ENCODE measurements at places on chromosomes 2 and 18.

DNA sequence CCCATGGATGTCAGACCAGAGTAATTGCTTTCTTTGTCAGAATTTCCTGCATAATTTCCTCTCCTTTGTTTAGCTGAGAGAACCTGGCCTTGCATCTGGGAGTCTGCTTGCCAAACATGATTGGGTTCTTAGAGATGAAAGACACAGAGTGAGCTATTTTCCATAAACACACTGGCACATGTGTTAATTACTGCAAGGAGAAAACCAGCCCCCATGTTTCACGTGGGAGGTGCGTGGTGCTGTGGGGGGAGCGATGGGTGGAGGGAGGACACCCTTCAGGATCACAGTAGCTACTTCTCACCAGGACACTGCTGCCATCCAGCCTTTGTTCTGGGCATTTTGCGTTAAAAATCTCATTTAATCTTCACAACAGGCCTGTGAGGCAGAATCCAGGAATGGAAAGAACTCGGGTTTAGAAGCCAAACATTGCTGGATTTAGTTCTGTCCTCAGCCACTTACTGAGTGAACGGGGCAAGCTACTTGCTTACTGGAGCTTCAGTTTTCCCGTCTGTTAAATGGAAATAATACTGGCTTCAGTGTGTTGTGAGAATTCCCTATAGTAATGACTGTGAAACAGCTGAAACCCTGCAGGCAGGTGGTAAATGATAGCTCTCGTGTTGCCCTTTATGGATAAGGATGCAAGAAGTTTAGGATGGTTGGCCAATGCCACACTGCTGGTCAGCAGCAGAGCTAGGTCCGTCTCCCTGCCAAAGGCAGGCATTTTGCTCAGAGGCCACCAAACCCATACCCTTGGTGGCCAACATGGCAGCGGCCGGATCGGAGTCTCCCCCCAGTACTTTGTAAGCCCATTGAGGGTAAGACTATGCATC is 100.1 kb upstream of the ASAP2 start:
- DNase-seq, result no peak

GRCh38 chr2:144511937-144512336 is 8.0 kb downstream of the ZEB2 start:
- peak; percentile 40 for DNase-seq

- peak; percentile 55 for DNase-seq
Measured at GRCh38 chr18:37484983-37485834, 80.4 kb downstream of the CELF4 start.

DNA sequence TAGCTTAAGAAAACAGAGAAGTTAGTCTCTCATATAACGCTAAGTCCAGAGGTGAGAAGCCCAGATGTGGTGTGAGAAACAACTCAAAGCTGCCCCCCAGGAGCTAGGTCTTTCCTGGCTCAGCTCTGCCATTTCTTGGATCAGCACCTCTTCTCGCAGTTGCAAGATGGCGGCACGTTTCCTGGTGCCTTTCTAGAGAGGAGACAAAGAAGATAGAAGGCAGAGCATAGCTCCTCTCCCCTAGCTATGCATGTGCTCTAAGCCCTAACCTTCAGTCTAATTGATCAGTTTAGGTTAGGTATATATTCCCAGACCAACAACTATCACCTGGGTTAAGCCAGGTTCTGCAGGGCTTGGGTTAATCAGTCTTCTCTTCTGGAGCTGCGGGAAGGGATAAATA is 119.5 kb upstream of the RAB12 start:
- DNase-seq, result no peak

GRCh38 chr2:149169656-149170055 is 131.2 kb downstream of the LYPD6B start:
- peak; percentile 3 for DNase-seq

DNA sequence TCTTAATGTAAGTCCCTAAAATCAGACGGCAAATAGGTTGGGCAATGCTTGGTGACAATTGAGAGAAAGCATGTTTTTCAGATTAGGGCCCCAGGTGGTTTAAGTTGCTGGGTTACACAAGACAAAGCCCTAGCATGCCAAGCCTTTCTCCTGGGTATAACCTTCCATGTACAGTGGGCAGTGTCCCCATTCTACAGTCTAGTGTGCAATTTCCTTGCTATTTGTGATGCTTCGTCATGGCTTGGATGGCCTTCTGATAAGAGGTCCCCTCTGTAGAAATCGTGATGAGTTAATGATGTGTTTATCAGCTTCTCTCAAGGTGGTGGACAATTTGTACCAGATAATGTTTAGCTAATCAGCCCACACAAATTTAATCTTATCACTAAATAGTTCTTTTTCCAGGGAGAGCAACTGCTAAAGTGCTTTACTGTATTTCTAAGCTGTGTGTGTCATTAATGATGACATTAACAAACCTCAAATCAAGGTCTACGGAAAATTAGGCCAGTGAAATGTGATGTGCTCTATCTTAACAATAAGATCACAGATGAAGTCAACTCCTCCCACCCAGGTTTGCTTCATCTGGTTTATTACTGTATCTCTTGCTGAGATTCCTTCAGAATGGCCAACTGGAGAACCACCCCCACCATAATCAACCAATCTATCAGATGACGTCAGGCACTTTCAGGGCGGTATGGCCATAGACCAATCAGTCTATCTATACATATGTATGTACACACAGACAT is 61.7 kb downstream of the PLB1 start:
- DNase-seq, result no peak

- peak; percentile 93 for DNase-seq
Measured at GRCh38 chr2:46171411-46171953, 125.7 kb upstream of the EPAS1 start.

DNA sequence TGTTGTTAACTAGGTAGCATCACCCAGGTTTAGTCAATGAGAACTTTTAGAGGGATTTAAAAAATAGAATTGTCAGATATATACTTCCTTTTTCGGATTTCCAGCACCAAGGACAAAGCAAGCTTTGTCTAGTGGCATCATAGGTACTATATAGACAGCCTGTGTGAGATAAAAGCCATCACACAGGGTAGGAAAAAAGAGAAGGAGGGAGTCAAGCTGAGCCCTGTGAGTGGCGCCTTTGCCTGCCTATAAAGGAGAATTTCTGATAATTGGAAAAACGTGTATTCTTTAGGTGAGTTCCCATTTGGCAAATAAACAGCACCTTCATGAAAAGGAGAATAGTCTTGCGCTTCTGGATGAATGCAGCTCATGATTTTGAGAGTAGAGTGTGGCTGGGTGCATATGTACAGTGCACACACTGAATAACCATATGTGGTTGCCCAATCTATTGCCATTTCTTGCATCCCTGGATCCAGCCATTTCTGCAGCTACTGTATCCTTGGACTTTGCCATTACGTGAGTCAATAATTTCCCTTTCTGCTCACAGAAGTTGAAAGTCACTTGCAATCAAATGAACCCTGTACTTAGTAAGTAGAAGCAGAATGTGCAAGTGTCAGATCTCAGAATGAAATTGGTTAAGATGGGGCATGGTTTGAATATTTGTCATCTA is 559.9 kb upstream of the MEX3C start:
- no peak for DNase-seq

DNA sequence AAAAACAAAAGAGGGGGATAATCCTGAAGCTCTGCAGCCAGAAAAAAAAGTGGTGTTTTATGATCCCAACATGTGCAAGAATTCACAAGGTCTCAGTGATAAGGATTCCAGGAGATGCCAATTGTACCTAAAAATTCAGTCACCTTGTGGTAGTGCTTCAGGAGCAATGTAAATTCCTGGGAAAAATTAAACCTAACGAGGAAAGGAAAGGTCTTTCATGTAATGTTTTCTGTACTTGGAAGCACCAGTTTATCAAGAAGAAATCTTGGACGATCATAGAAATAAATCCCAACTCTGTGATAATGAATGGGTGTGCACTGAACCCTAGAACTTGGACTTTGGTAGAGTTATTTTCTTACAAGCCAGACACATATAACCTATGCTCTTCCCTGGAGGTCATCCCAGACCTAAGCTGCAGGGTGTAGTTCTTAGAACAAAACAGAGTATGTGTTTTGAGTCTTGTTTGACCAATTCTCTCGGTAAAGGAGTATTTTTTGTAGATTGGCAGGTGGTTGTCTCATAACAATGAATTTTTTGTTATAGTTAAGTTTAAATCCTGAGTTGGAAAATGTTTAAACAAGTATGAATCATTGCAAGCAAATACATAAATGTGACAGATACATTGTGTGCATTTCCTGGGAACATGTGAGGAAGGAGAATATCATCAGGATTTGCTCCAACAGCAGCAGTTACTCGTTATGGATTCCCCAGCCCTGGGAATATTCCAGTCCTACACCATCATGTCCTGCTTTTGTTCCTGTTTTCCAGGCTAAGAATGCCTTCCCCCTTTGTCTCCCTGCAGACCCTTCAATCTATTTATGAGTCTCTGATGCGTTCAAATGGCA is 224.6 kb downstream of the NAPG start:
- DNase-seq, result no peak

GRCh38 chr2:9417725-9418124 is 5.6 kb downstream of the ITGB1BP1 start:
- no peak for DNase-seq

GRCh38 chr2:158518084-158518483 is 61.3 kb downstream of the PKP4 start:
- peak; percentile 69 for DNase-seq

- no peak for DNase-seq
Measured at GRCh38 chr2:136122661-136123060, 4.7 kb upstream of the CXCR4 start.

GRCh38 chr2:101027852-101028251 is 25.8 kb downstream of the RPL31 start:
- no peak for DNase-seq

DNA sequence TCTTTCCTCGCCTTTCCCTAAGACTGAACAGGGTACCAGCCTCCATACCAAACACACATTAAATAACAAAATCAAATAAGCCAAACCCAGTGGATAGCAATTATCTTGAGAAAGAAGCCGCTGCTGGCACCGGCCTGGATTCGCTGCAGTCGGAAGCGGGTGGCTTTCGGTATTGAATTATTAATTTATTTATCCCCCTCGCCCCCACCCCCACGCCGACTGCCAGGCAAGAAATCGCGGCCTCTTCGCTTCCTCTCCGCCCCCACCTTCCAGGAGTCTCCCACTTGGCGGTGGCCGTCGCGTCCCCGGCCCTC is 370 bp upstream of the ZNF804A start:
- DNase-seq, result no peak

DNA sequence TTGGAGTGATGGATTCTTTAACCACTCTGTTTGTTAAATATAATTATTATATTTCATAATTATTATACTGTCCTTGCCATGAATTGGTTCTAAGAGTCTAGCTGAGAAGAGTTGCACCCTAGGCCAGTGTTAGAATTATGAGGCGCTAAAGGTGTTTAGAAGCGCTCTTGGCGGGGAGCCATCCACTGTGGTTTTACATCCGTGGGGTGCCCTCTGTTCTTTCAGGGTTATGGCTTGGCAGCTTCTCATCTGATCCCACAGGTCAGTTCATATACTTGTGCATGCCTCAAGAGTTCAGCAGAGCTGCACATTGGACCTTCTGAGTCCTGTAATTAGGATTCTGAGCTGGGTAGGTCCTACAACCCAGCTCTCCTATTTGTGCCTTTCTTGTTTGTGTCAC is 9.1 kb downstream of the ASAP2 start:
- no peak for DNase-seq

DNA sequence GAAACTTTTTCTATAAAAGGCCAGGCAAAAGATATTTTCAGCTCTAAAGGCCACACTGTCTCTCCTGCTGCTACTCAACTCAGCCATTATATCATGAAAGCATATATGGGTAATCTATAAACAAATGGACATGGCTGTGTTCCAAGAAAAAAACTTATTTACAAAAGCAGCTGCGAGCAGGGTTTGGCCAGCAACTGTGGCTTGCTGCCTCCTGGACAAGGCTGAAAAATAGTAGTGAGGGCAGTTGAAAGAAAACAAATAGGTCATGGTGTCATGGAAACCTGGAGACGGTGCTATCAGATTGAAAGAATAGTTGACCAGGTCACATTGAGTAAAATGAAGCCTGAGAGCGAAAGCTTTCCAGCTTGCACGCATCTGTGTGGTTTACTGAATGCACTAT is 89.2 kb upstream of the LRATD1 start:
- no peak for DNase-seq

GRCh38 chr2:12883906-12884305 is 167.2 kb downstream of the TRIB2 start:
- DNase-seq, result peak; percentile 51

- DNase-seq, result no peak
Measured at GRCh38 chr18:76972846-76973519, 150.6 kb downstream of the ZNF236 start.

- DNase-seq, result no peak
Measured at GRCh38 chr2:235314371-235314930, 179.4 kb upstream of the AGAP1 start.

DNA sequence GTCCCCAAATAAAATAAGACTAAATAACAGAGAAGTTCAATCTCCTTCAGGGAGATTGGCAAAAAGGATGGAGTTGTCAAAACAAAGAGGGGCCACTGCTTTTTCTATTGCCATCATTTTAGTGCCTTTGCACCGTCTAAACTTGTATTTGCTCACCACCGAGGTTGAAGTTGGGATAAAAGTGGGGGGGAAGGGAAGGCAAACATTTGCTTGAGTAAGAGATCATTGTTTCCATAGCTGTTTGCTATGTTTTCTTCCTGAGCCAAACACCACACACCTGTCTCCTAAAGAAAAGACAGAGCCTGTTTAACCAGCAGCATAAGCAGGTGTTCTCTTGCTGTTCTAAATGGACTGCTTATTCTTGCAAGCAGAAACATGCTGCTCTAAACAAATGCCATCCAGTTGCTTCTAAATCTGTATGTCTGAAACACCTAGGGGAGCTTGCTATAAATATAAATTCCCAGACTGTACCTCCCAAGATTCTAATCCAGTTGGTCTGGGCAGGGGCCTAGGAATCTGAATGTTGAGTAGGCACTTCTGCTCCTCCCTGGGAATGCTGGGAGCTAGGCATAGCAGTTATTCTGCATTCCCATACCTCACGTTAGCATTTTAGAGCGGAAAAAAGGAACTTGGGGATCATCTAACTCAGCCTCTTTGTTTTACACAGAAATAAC is 179.4 kb upstream of the ARL4C start:
- DNase-seq, result no peak

DNA sequence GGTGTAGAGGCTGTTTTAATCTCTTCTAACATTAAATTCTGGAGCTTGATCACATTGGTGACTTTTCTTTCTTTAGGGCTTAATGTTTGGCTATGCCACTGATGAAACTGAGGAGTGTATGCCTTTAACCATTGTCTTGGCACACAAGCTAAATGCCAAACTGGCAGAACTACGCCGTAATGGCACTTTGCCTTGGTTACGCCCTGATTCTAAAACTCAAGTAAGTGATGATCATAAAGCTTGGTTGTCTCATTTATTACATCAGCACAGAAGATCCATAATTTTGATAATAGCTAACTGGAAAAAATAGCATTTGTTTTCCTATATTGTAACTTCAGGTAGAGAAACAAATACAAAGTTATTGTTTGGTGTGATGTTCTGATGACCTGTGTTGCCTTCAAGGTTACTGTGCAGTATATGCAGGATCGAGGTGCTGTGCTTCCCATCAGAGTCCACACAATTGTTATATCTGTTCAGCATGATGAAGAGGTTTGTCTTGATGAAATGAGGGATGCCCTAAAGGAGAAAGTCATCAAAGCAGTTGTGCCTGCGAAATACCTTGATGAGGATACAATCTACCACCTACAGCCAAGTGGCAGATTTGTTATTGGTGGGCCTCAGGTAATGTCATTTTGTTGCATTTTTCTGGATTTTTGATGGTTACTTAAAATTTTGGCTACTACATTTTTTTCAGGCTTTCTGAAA is 2.9 kb downstream of the MAT2A start:
- peak; percentile 48 for DNase-seq

- DNase-seq, result peak; percentile 66
Measured at GRCh38 chr2:168246483-168247340, 683 bp downstream of the STK39 start.

GRCh38 chr2:130729322-130730299 is 741 bp downstream of the GPR148 start:
- no peak for DNase-seq

- no peak for DNase-seq
Measured at GRCh38 chr2:234793212-234793785, 158.5 kb upstream of the SH3BP4 start.

Measured in foreskin fibroblast (primary cell).